IMR-90 (cell line): ENCODE measurements at places on chromosomes 3 and 15.
A peak's percentile ranks its signal among the peaks of the same experiment; 100 is the strongest.

DNA sequence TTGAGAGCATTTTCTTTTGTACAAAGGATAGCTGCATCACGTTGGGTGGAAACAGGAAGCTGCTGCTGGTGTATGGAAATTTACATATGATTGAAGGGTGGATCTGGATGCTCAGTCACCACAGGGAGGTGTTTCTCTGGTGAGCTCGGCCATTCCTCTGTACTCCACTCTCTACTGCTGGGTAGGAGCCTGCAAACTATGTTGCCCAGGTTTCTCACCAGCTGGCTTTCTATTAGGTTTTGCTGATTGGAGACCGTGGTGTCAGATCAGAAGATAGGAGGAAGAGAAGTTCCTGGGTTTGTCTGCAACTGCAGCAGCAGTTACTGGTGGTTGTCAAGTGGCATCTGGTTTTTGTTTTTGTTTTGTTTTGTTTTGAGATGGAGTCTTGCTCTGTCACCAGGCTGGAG is 61.7 kb downstream of the TAMM41 start:
- no peak for DNase-seq

DNA sequence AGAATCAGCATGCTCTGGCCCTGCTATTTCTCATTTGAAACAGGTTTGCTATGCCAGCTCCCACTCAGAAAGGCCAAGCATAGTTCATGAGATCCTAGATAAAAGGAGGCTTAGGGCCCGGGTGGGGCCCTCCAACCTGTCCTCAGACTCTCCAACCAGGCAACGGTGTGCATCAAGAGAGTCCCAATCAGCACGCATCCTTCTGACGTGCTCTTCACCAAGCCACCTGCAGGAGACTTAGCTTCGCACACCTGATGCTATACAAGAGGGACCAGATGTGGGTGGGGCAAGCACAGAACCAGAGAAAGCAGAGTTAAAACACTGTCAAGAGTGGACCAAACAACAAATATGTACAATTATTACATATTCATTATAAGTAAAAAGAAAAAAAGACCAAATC is 17.3 kb downstream of the STIMATE start:
- DNase-seq: no peak

- DNase-seq: no peak
Observed at GRCh38 chr3:197219619-197220018, 78.8 kb downstream of the DLG1 start.

DNA sequence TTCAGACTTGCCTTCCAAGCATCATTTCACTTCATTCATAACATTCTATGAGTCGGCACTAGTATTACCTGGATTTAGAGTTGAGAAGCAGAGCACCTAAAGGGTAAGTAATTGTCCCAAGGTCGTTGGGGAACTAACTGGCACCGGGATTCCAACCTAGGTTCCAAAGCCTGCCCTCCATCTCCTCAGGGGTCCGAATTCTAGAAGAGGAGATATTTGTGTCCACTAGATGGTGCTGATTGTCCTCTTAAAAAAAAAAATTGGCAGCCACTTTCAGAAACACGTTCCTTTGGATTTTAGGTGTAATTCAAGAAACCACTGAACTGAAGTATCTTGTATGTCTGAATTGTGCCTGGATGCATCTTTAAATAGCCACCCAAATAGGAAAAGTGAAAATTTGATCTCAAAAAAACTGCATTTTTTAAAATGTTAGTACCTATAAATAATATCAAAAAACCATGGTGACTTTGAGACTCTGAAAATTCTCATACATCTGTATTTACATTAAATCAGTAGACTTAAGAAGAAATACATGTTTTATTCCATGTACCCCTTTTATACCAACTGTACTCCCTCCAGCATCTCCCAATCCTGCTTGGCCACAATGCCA is 3.9 kb upstream of the FSIP1 start:
- peak; percentile 75 for DNase-seq

GRCh38 chr15:98957655-98958054 is 49.9 kb downstream of the PGPEP1L start:
- no peak for DNase-seq

DNA sequence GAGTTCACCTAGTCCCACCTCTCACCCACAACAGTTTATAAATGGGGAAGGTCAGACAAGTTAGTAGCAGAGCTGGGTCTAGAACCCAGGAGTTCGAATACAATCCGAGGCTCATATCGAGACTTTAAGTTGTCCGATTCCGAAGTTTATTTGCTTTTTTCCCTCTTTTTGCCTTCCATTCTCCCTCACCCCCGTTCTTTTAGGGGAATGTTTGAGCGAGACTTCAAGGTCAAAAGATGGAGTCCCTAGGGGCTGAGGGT is 7.3 kb downstream of the BCL6 start:
- no peak for DNase-seq

DNA sequence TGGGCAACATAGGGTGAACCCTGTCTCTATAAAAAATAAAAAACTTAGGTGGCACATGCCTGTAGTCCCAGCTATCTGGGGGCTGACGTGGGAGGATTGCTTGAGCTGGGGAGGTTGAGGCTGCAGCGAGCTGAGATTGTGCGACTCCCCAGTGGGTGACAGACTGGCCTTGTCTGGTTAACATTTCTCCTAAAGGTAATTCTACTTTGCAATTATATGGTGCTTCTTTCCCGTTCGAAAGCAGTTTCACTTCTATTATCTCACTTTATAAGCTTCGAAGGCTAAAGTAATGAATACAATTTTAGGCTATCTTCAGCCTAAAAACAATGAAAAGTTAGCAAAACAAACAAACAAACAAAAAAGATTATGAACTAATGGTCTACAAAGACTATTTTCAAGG is 35.3 kb downstream of the COMMD2 start:
- DNase-seq: no peak

GRCh38 chr15:77984446-77984861 is 93.1 kb downstream of the TBC1D2B start:
- no peak for DNase-seq

- no peak for DNase-seq
Observed at GRCh38 chr15:70375006-70375431, 277.3 kb upstream of the TLE3 start.

GRCh38 chr3:3013317-3014052 is 96.7 kb downstream of the IL5RA start:
- DNase-seq: no peak

DNA sequence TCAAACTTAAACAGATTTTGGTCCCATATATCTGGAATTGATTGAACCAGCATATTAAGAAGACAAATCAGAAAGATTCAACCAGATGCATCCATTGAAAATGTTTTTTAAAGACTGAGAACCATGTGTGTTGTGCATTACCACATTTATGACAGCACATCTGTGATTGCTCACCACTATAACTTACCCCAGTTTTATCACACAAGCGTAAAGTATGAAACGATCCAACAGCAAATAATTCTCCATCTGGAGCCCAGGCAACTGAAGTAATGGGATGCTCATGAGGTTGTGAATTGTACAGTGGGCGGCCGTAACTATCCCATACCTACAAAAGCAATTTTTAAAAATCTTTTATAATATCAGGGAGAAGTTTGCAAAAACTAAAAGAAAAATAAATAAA is 43.2 kb downstream of the IFT80 start:
- DNase-seq: no peak

GRCh38 chr3:8980756-8981257 is 17.5 kb upstream of the RAD18 start:
- no peak for DNase-seq

DNA sequence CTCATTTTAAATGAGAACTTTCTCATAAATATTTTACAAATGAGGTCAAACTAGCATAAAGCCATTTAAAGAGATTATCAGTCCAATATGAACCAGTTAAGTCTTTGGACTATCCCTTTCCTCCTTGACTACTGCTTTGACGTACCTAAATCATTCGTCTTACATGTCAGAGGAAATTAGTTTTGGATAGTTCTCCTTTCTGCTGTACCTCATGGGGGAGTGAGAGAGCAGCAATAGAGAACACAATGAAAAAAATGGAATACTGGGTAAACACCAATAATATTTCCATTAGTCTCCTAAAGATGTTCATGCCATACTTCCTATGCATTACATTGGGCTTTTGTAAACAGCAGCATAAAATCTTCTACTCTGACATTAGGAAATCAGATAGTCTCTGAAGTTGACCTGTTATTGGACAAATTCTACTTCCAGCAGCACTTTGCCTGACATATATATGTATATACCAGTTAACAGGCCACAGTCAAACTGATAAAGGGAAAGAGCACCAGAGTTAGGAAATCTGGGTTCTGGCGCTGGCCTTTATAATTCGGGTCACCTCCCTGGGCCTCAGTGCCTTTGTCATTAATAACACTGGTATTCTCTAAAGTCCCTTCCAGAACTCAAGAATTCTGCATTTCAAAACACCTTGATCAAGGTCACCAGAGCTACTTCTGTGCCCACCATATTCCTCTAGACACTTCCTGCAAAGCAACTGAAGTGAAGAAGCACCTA is 26.8 kb downstream of the TIMMDC1 start:
- no peak for DNase-seq

- no peak for DNase-seq
Observed at GRCh38 chr15:88191812-88192165, 64.8 kb downstream of the NTRK3 start.

DNA sequence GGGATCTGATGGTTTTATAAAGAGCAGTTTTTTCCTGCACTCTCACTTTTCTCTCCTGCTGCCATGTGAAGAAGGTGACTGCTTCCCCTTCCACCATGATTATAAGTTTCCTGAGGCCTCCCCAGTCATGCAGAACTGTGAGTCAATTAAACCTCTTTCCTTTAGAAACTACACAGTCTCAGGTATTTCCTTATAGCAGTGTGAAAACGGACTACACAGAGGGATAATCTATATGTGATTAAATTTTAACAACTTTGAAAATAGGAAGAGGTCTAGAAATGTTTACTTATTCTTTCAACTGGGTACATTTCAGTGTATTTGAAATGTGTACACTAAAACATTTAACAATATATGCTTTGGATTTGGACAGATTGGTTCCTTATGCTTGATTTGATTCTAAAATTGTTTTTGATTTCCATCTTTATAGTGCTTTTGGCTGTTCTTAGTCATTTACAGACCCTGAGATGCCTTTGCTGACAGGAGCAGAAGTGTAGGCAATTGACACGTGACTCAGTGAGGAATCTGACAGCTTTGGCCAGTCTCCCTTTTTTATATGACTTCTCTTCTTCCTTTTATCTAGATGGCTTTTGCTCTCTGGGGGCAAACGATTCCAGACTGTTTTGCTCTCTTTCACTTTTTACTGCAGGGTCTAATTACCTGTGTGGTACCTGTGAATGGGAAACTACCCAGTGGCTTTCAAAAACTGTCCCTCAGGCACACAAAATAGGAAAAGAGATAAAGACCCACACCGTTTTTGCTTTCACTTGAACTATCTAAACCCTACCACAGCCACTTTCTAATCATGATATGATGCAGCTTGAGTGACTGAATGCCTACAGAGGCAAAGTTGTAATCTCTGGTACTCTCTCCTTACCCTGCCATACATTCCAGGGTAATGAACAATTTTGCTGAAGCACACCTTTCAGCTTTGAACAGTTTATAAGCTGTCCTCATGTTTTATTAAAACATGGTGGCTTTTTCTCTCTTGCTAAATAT is 422.6 kb downstream of the ROBO1 start:
- no peak for DNase-seq

- no peak for DNase-seq
Observed at GRCh38 chr3:185653949-185654757, 68.1 kb downstream of the SENP2 start.

DNA sequence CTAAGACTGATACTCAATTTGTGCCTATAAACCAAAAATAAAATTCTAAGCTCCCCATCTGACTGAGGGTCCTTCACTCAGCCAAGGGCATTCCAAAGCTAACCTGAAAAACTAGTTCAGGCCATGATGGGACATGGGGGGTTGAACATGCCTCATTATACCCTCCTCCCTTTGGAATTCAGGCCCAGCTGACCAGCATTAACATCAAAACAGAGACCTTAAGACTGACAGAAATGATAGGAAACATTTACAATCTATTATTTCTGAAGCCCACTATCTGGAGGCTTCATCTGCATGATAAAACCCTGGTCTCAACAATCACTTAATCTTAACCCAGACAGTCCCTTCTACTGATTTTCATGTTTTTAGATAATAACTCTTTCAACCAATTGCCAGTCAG is 140.4 kb downstream of the ANO10 start:
- DNase-seq: no peak

- DNase-seq: no peak
Observed at GRCh38 chr3:128578346-128578745, 72.3 kb downstream of the RPN1 start.

- DNase-seq: no peak
Observed at GRCh38 chr3:177320765-177321247, 123.5 kb upstream of the TBL1XR1 start.

- DNase-seq: no peak
Observed at GRCh38 chr3:13069495-13069894, 3.7 kb downstream of the IQSEC1 start.

GRCh38 chr15:100558771-100559254 is 30.1 kb upstream of the CERS3 start:
- DNase-seq: no peak

DNA sequence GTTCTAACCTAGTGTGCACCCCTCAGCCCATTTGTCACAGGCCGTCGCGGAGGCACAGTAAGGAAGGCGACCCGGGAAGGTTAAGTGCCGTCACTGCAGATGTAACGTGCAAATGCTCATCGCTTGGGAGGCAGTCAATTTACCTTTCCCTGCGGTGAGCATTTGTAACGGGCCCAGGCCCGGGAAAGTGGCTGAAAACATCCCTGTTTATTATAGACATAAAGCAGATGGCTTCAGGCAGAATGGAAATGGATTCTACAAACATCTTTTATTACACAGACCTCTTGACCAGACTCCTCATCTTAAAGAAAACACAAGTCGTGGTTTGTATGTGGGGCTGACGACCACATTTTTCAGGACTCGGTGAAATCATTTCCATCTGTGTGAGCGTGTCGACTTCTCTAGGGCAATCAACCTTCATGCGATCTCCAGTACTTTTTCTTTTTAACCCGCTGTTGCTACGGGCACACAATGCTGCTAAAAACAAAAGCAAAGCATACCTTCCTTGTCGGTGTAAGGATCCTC is 43.6 kb downstream of the NMNAT3 start:
- no peak for DNase-seq

DNA sequence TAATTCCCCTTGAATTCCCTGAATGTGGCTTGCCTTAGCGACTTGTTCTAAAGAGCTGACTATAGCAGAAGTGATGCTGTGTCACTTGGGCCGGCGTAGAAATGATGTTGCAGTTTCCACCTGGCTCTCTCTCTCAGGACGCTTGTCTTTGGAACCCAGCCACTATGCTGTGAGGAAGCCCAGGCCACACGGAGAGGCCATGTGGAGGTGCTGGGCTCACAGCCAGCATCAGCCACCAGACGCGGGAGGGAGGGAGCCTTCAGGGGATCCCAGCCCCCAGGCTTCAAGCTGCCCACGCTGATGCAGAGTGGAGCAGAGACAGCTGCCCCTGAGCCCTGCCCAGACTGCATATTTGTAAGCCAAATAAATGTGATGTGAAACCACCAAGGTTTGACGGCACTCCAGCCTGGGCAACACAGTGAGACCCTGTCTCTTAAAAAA is 18.6 kb downstream of the RNU5B-1 start:
- DNase-seq: peak; percentile 24

GRCh38 chr15:77418966-77419835 is 703 bp downstream of the PEAK1 start:
- peak; percentile 53 for DNase-seq

GRCh38 chr3:38151667-38152265 is 13.3 kb downstream of the MYD88 start:
- no peak for DNase-seq

- DNase-seq: no peak
Observed at GRCh38 chr15:60683156-60683555, 204.2 kb upstream of the ICE2 start.

- no peak for DNase-seq
Observed at GRCh38 chr3:50493086-50493485, 10.3 kb downstream of the CACNA2D2 start.
